Stomach (tissue), 19 donors: ENCODE measurements at places on chromosomes 3 and 15. TPM values are rescaled to one million over a fixed set of nuclear protein-coding genes. Genes with fewer than 3 reads are reported as not detected.

DNA sequence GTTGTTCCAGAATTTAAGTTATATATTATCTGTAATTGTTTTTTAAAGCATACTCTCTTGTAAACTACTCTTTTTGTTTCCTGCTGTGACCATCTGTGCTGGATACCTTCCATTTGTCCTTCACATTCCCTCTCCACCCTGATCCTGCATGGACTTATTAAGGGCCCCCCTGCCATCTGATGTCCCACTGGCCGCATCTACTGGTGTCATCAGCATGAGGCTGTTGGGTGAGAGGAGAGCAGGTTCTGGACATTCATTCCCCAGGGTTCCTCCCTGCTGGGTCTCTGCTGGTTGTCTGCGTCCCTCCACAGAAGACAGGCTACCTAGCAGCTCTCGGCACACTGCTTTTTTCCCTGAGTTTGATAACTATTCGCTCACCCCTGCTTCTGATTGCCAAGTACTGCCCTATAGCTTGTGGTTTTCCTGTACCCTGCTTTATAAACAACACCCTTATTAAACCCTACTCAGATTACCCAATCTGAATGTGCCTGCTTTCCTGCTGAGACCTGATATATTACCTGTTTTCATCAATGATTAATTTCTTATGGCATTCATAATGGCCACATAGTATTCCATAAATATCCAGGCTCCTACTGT, 7.7 kb downstream of the CMTM8 start:
- DNase-seq: no peak
- H3K27me3 ChIP-seq: no peaks in the 10 kb centered on the region
- peak overlapping the region; percentile 60 for H3K27ac ChIP-seq

DNA sequence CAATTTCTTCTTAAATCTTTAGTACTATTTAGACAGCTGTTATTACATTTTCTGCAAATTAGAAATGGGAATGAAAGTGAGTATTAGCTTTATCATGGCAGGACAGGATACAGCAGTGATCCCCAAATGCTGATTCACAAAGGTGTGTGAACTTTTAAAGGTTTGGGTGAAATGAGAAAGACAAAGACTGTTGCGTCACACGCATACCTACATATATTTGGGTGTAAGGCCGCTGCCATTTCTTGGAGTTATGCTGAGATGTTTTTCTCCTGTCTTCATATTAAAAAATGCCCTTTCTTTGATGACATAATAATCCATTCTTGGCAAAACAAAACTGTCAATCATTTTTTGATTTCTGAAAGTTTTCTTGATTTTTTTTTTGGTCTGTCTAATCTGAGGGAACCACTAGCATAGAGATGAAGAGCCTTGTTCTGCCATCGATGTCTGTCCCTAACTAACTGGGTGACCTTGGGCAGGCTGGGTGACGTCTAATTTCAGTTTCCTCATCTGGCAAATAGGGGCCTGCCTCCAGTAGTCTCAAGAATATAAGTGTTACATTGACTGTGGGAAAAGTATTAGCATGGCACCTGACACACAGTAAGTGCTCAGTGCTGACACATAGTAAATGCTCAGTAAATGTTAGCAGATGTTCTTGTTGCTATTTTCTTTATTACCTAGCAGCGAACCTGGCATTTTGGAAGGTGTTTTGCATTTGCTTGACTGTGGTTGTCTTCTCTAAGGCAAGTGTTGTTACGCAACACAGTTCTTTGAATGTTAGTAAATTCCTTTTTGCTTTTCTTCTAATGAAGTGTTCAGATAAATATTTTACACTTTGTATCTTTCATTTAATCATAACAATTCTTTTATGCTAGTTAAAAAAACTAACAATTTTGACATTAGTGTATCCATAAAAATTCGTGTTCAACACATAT, 5.0 kb downstream of the MITF start:
- no peaks in the 10 kb centered on the region for H3K36me3 ChIP-seq
- H3K27ac ChIP-seq: no peak overlapping the region
- peaks cover 9% of the 10 kb centered on the region for H3K27me3 ChIP-seq

DNA sequence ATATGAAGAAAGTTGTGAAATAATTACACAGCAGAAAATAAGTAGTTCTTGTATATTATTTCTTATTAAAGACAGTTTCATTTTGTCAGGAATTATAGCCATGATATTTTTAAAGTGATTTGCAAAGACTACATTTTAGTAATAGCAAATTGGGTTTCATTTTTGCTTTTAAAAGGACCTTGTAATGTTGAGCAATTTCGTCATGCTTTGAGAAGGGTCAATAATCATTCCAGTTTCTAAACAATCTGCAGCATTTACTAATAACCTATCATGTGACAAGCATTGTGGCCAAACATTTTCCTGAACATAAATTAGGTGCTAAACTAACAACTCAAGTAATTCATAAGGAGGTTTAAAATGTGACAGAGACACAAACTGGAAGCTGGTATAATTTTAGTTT, 214.4 kb upstream of the CBLB start:
- no peaks in the 10 kb centered on the region for H3K36me3 ChIP-seq
- H3K27me3 ChIP-seq: no peaks in the 10 kb centered on the region
- no peaks in the 10 kb centered on the region for H3K4me1 ChIP-seq
- H3K4me3 ChIP-seq: no peak overlapping the region
- no peak for DNase-seq

GRCh38 chr3:8558645-8559044, 57.0 kb downstream of the LMCD1 start:
- H3K36me3 ChIP-seq: no peaks in the 10 kb centered on the region
- H3K27me3 ChIP-seq: no peaks in the 10 kb centered on the region
- H3K4me3 ChIP-seq: no peak overlapping the region
- no peak overlapping the region for H3K27ac ChIP-seq
- H3K4me1 ChIP-seq: no peaks in the 10 kb centered on the region

GRCh38 chr3:137641879-137642704, 122.0 kb upstream of the SOX14 start:
- no peaks in the 10 kb centered on the region for H3K36me3 ChIP-seq
- peaks cover 22% of the 10 kb centered on the region for H3K27me3 ChIP-seq
- no peak overlapping the region for H3K4me3 ChIP-seq

- no peaks in the 10 kb centered on the region for H3K4me1 ChIP-seq
- DNase-seq: no peak
Observed at GRCh38 chr15:85974348-85974705, 105.3 kb upstream of the AGBL1 start.

- H3K27ac ChIP-seq: no peak overlapping the region
- DNase-seq: no peak
- H3K4me1 ChIP-seq: peaks cover 11% of the 10 kb centered on the region
- no peaks in the 10 kb centered on the region for H3K36me3 ChIP-seq
Observed at GRCh38 chr3:58728723-58729122, 62.1 kb upstream of the FAM3D start.

DNA sequence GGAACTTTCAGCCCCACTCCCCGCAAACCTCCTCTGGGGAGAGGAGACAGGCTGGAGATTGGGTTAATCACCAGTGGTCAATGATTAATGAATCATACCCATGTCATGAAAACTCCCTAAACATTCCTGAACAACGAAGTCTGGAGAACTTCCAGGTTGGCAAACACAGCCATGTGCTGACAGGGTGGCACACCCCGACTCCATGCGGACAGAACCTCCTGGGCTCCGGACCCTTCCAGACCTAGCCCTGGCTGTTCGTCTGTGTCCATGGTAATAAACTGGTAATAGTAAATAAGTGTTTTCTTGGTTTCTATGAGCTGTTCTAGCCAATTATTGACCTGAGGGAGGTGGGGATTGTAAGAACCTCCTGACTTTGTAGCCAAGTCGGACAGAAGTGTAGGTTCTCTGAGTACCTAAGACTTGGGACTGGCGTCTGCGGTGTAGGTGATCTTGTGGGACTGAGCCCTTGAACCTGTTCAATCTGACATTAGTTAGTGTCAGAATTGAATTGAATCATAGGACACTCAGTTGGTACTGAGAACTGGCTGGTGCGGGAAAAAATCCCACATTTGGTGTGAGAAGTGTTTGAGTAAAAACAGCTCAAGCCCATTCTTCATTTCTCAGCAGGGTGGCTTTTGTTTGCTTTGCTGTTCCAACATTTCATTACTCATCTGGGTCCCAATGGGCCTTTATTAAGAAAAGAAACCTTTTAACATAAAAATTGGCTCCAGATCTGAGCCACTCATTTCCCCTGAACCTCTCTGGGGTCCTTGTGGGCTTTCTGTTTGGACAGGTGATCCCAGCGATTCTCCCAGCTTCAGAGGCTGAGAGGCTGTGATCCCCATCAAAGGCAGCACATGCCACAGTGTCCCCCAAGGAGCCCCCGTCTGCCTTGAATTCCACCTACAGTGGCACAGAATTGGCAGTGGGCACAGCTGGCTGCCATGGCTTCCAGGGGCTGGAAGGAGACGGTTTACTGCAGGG, 151.0 kb downstream of the TJP1 start:
- peaks cover 23% of the 10 kb centered on the region for H3K27me3 ChIP-seq
- peak overlapping the region; percentile 75 for H3K27ac ChIP-seq
- no peaks in the 10 kb centered on the region for H3K36me3 ChIP-seq
- DNase-seq: peak; percentile 89
- H3K4me1 ChIP-seq: peaks cover 38% of the 10 kb centered on the region

DNA sequence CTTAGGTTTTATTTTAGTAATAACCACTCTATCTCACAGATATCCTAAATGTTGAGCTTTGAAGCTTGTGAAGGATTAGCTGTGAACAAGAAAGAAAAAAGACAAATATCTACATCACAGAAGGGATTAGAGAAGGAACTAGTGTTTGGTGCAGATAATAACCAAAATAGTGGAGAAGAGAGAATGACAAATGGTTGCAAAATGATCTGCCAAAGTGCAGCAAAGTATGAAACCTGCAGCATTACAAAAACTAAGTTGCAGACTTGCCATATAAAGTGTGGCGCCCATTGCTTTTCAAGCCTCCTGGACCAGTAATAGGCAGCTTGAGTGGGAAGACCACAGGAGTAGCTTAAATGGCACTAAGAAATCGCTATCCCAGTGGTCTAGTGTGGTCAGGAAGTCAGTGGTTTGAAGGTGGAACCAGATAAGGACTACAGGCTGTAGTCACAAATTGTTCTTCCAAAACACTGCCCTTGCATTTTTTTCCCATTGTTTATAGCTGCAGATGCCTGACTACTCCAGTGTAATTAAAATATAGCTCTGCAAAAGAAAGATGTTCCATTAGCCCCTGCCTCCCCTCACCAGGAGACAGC, 20.7 kb downstream of the TPM1 start:
- no peak for DNase-seq
- H3K4me3 ChIP-seq: no peak overlapping the region
- no peaks in the 10 kb centered on the region for H3K4me1 ChIP-seq
- H3K27ac ChIP-seq: no peak overlapping the region
- H3K27me3 ChIP-seq: no peaks in the 10 kb centered on the region

DNA sequence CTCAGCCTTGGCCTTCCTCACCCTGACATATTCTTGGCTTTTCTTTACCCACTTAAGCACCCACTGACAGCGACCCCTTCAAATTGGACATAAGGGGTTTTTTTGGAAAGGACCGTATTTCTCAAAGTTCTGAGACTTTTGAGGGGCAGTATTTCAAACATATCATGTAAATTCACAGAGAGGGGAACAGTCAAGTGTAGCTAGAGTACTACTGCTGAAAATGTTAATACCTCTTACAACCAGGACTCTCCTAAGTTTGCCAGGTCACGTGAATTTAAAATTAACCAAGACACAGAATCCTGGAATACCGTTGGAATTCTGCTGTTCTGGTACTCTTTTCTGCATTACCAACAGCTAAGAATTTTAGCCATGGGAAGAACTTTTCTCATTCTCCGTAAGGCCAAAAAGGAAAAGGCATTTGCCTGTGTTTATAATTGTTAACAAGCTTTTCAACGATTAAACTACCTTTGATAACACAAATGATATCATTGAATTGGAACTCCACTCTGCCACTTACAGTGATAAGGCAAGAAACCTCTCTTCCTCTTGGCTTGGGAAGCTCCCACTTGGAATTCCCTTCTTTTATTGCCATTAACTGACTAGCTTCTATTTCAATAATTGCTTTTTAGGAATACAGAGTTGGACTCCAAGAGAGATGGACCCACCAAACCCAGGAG, 597 bp upstream of the GBE1 start:
- no peaks in the 10 kb centered on the region for H3K27me3 ChIP-seq
- no peaks in the 10 kb centered on the region for H3K36me3 ChIP-seq
- peak overlapping the region; percentile 98 for H3K27ac ChIP-seq
- H3K4me1 ChIP-seq: peaks cover 24% of the 10 kb centered on the region
- peak overlapping the region; percentile 52 for H3K4me3 ChIP-seq

DNA sequence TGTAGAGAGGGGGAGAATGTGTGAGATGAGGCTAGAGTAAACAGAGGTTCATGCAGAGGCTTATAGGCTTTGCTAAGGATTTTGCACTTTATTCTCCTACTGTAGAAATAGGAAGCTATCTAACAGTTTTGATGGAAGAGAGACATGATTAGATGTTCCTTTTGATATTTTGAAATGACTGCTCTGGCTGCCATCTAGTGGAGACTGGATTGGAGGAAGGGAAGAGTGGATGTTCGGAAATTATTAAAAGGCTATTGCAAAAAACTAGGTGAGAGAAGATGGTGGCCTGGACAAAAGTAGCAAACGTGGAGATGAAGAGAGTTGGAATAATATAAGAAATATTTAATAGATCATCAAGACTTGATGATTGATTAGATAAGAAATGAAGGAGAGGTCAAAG, 42.2 kb downstream of the SYN2 start:
- no peaks in the 10 kb centered on the region for H3K27me3 ChIP-seq
- no peak overlapping the region for H3K4me3 ChIP-seq
- DNase-seq: no peak
- H3K36me3 ChIP-seq: no peaks in the 10 kb centered on the region

GRCh38 chr3:186144257-186144656, 35.4 kb upstream of the ETV5 start:
- H3K4me3 ChIP-seq: no peak overlapping the region
- no peaks in the 10 kb centered on the region for H3K4me1 ChIP-seq
- no peak overlapping the region for H3K27ac ChIP-seq
- no peak for DNase-seq
- no peaks in the 10 kb centered on the region for H3K27me3 ChIP-seq
- no peaks in the 10 kb centered on the region for H3K36me3 ChIP-seq

- no peaks in the 10 kb centered on the region for H3K4me1 ChIP-seq
- H3K27me3 ChIP-seq: no peaks in the 10 kb centered on the region
Observed at GRCh38 chr15:48754011-48754410, 56.9 kb downstream of the CEP152 start.

DNA sequence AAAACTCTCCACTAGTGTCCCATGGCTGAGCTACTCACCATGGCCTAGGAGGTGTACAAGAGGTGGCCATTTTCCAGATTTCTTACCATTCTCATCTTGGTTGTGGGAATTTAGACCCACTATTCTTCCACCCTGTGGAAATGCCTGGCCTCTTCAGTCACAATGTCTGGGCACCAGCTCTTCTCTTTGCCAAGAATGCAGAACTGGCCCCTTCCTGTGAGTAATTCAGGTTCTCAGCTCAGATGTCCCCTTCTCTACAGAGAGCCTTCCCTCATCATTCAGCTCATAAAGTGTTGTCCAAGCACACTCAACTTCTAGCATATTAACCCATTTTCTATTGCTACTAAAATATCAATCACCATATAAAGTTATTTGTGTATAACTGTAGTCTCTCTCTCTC, 575.5 kb upstream of the KCNMB2 start:
- no peak overlapping the region for H3K4me3 ChIP-seq
- no peaks in the 10 kb centered on the region for H3K27me3 ChIP-seq
- no peaks in the 10 kb centered on the region for H3K4me1 ChIP-seq
- no peak overlapping the region for H3K27ac ChIP-seq
- no peaks in the 10 kb centered on the region for H3K36me3 ChIP-seq

Gene SLC15A2
- 1.3 TPM for total RNA-seq

Gene SEMA7A
- total RNA-seq: not detected

Gene FBXW12
- not detected for total RNA-seq

Gene GNAI2
- total RNA-seq: 121 TPM

Gene SHF
- total RNA-seq: 9.4 TPM

Gene RAB6B
- 2.9 TPM for total RNA-seq

Gene UPK1B
- total RNA-seq: not detected

Gene TGM5
- not detected for total RNA-seq
